ENCODE measurements at places on chromosomes 13 and 19. TPM values are rescaled to one million over a fixed set of nuclear protein-coding genes. Genes with fewer than 3 reads are reported as not detected.

- H3K36me3 ChIP-seq, result no peaks in the 10 kb centered on the region
- H3K4me1 ChIP-seq, result no peaks in the 10 kb centered on the region
- H3K27me3 ChIP-seq, result no peaks in the 10 kb centered on the region
- no peak for DNase-seq
- H3K27ac ChIP-seq, result no peak overlapping the region
- no peak overlapping the region for H3K4me3 ChIP-seq
Observed at GRCh38 chr19:28351761-28352160, 861.2 kb downstream of the UQCRFS1 start.

DNA sequence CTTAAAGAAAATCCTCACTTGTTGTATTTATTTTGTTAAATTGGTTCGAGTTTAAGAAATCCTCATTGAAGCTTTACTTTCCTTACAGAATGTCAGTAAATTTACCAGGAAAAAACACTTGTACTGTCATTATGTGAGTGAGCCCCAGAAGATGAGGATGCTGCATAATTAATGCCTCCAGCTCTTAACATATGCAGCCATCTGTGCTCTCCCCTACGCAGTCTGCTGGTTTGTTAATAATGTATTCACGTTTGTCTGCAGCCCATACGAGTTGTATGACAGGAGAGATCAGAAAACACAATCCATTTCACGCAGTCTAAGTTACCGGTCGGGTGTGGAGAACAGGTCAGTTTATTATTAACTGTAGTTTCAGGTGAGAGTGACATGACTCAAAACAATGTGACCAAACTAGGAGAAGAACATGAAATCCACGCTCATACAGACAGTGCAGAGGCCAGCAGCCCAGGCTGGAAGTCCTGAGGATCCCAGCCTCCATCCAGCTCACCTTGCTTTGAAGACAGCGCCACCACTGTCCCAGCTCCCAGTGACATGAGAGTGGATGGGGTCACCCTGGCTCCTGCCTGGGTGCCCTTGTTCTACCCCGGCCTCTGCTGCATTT lies 19.8 kb upstream of the ATP11A start:
- H3K27me3 ChIP-seq, result no peaks in the 10 kb centered on the region
- H3K4me1 ChIP-seq, result no peaks in the 10 kb centered on the region
- no peak for DNase-seq

DNA sequence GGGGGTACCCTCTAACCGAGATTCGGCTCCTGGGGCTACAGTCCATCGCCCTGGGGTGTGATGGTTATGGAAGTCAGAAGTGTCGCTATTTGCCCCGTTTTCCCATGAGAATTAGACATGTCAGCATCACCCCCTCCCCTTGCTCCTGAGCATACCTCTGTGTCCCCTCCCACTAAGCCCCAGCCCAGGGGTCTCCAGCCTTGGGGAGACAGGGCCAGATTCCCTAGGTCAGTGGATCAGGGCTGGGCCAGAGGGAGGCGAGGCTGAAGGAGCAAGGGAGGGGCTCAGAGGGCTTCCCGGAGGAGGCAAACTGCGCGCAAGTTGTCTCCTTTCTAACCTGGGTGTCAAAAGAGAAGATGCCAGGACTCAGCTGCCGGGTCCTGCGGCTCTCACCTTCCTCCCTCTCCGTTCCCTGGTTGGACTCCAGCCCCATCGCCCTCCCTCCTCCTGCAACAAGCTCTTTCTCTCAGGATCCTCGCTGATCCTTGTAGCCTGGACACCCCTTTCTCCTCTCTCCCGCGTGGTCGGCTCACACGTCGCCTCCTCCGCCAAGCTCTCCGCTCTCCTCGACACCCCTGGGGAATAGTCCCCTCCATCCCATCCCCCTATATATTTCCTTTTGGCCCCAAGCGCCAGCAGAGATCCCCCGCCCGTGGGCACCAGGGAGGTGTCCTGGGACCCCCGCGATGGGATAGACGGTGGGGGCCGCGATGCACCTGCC lies 459 bp upstream of the TMEM59L start:
- no peak overlapping the region for H3K27ac ChIP-seq
- peaks cover 74% of the 10 kb centered on the region for H3K27me3 ChIP-seq
- peaks cover 9% of the 10 kb centered on the region for H3K4me1 ChIP-seq
- no peak for DNase-seq

DNA sequence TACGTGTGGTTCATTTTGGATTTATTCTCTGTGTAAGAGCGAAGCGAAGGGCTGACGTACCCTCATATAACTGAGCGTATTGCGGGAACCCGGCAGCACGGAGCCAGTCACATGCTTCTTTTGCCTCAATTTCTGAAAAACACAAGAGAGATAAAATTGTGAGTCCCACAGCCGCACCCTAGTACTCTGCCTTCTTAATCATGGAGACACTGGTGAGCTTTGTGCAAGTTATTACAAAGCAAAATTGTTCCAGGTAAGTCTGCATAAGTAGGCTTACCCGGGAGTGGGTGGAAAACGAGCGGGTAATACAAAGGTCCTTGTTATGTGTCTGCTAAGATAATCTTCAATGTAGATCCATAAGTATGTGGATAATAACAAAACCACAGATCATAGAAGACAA lies 118.1 kb downstream of the STARD13 start:
- peaks cover 33% of the 10 kb centered on the region for H3K36me3 ChIP-seq
- H3K4me3 ChIP-seq, result no peak overlapping the region
- H3K4me1 ChIP-seq, result peaks cover 20% of the 10 kb centered on the region
- H3K27ac ChIP-seq, result no peak overlapping the region

GRCh38 chr19:18807861-18808331 lies 16.8 kb upstream of the COMP start:
- no peaks in the 10 kb centered on the region for H3K27me3 ChIP-seq
- H3K4me1 ChIP-seq, result no peaks in the 10 kb centered on the region
- H3K36me3 ChIP-seq, result no peaks in the 10 kb centered on the region
- H3K27ac ChIP-seq, result no peak overlapping the region
- H3K4me3 ChIP-seq, result no peak overlapping the region
- DNase-seq, result no peak

GRCh38 chr13:46624821-46625220 lies 71.9 kb downstream of the LRCH1 start:
- H3K36me3 ChIP-seq, result no peaks in the 10 kb centered on the region
- H3K4me1 ChIP-seq, result no peaks in the 10 kb centered on the region
- H3K27me3 ChIP-seq, result no peaks in the 10 kb centered on the region
- DNase-seq, result no peak
- H3K27ac ChIP-seq, result no peak overlapping the region

DNA sequence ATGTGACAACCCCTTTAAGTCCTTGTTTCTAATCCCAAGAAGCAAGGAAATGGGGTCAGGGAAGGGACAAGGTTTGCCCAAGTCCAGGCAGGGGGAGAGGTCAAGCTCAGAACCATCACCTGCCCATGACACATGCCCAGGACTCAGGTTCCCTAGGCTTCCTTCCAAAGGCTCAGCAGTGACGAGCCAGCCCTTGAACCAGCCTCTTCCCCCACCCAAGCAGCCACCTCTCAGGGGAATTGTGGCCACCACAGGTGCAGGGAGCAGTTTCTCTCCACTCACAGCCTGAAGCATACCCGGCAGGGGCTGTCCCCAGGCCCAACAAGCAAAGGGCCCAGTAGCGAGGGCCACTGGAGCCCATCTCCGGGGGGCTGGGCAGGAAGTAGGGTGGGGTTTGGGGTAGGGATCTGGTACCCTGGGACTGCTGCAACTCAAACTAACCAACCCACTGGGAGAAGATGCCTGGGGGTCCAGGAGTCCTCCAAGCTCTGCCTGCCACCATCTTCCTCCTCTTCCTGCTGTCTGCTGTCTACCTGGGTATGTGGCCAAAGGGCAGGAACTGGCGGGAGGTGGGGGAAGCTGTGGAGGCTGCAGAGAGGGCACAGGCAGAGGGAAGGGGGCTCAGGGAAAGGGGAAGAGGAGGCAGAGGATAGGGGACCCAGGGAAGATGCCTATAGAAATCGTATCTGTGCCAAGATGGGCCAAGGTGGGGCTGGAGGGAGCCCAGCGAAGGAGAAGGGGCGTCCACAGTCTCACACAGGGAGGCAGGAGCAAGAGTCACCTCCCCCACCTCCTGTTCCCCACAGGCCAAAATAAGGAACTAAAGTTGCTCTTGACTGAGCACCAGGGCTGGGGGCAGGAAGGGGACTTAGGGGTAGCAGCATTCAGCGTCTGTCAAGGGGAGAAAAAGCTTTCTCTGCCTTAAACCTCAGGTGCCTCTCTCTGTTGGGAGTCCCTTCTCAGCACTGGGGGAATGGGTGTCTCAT lies at the start of gene CD79A:
Gene CD79A, plus strand, starts transcription at position 433 of the 986 bp plus-strand sequence. Its CDS starts 26 bp downstream, at position 459.
- no peak within 1 kb of the TSS for H3K27ac ChIP-seq
- no peaks in the 10 kb centered on the region for H3K36me3 ChIP-seq
- H3K4me3 ChIP-seq, result no peak within 1 kb of the TSS
- no peak for DNase-seq
- H3K27me3 ChIP-seq, result no peaks in the 10 kb centered on the region

- H3K4me1 ChIP-seq, result 0 out of 2 replicates have a peak, but pooled peaks cover 4% of the 10 kb centered on the region
- H3K27ac ChIP-seq, result no peak overlapping the region
- H3K36me3 ChIP-seq, result no peaks in the 10 kb centered on the region
Observed at GRCh38 chr13:101846249-101846648, 393.8 kb downstream of the ITGBL1 start.

The THOP1 gene
- 221 TPM for total RNA-seq

The DACH1 gene
- total RNA-seq, result not detected

The ACP5 gene
- total RNA-seq, result not detected

Data from PC-3 (cell line).